ENCODE measurements at places on chromosomes 1 and 21.

DNA sequence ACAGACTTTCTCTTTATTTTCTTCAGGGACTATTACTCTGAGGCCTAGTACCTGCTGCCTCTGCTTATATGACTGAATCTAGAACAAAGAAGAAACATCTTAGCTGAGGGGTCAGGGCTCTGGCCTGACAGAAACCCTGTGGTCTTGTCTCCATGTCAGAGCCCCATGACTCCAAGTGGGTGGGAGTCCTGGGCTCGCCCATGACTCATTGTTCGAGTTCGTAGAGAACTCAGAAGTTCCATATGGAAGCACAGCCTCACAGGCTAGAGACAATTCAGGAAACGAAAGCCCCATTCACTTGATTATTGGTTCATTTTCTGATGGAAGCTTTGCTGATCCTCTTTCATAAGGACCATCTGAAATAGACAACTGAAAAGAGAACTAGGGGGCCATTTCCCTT, 73.2 kb downstream of the CD58 start:
- DNase-seq = no peak

- DNase-seq = no peak
These were observed 10.7 kb downstream of the C1orf162 start for GRCh38 chr1:111484391-111485026.

DNA sequence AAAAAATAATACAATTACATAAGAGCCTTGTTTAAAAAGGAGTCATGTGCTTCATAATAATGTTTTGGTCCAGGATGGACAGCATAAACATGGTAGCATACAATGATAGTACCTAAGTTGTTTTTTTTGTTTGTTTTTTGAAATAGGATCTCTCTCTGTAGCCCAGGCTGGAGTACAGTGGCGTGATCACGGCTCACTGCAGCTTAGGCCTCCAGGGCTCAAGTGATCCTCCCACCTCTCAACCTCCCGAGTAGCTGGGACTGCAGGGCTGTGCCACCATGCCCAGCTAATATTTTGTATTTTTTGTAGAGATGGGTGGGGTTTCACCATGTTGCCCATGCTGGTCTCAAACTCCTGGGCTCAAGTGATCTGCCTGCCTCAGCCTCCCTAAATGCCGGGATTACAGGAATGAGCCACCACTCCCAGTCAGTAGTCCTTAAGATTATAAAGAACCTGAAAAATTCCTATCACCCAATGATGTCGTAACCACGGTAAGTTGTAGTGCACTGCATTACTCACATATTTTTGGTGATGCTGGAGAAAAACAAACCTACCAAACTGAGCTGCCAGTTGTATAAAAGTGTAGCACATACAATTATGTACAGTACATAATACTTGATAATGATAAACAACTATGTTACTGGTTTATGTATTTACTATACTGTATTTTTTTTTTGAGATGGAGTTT, 22.4 kb upstream of the RCOR3 start:
- no peak for DNase-seq

- no peak for DNase-seq
These were observed 16.5 kb upstream of the PRDM16 start for GRCh38 chr1:3052501-3052900.

- DNase-seq = peak; percentile 46
These were observed at the start of gene MEX3A for GRCh38 chr1:156082309-156083091. Gene MEX3A (minus strand): TSS chr1:156082465. CDS start chr1:156081998, 467 bp downstream.

- no peak for DNase-seq
These were observed 78.7 kb upstream of the TINAGL1 start for GRCh38 chr1:31497601-31498000.

DNA sequence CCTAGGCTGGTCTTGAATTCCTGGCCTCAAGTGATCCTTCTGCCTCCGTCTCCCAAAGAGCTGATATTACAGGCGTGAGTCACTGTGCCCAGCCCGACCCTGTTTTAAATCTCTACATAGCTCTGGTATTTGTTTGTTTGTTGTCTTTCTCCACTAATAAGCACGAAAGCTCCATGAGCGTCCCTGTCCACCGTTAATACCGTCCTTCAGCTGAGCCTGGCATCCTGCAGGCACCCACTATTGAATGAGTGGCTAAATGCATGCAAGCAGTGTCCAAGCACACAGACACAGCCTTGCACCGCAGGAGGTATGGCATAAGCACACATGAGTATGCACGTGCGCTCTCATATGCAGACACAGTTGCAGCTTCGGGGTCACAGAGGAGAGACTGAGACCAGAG, 4.5 kb upstream of the COL16A1 start:
- no peak for DNase-seq
